ENCODE measurements at places on chromosomes 2 and 18. TPM values are rescaled to one million over a fixed set of nuclear protein-coding genes. Genes with fewer than 3 reads are reported as not detected.

Gene UXS1
- polyA plus RNA-seq, result 10.6 TPM

Gene SOCS6
- 5.5 TPM for polyA plus RNA-seq

Gene CNRIP1
- polyA plus RNA-seq, result 2.9 TPM

Gene EN1
- not detected for polyA plus RNA-seq

Gene TCF23
- 0.02 TPM for polyA plus RNA-seq

Gene ANTXR1
- polyA plus RNA-seq, result 0.60 TPM

Gene OXER1
- polyA plus RNA-seq, result 8.1 TPM

Gene RUFY4
- polyA plus RNA-seq, result not detected

All from liver (tissue), 10 donors.